ENCODE measurements at places on chromosomes 12 and 14.
A peak's percentile ranks its signal among the peaks of the same experiment; 100 is the strongest.

GRCh38 chr14:99284254-99285004 lies 12.4 kb upstream of the BCL11B start:
- DNase-seq, result no peak

DNA sequence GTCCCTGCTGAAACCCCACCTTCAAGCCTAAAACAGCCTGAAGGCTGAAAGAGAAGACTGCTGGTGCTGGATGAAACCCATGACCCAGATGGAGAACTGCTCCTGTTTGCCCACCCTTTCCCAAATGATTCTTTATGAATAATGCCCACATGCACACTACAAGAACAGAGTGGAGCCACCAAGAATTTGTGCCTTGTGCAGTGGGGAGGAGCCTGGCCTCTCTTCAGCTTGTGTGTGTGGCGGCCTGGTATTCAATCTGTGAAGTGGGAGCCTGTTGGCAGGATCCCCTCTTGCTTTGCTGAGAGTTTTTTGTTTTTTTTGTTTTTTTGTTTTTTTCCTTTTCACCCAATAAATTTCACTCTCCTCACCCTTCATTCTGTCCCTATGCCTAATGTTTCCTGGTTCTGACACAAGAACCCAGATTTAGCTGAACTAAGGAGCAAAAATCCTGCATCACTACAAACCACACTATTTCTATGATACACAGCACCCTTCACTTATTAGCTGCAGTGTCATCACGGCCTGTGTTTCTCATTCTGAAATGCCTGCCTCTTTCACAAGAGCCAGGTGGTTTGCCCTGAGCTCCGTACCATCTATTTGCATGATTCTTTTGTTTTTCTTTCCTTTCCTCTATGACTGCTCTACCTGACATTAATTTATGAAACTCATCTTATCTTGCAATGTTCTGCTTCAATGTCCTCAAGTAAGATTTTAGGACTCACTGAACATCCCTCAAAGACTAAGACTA lies 585.5 kb upstream of the ATXN7L3B start:
- no peak for DNase-seq

DNA sequence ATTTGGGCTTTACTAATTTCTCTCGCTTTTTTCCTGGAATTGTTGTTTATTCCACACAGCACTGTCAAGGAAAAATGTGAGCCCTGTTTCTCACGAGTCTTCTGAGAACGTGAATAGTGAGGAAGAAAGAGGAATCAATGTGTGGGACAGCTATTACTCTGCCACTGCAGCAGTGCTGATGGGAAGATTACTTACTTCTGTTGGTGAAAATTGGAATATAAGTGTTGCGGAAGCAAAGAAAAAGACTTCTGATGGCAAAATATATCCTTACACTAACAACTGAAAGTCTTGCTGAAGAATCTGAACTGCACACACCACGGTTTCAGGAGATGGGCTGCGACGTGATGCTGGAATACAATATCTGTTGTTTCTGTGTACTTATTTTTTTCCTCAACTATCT lies 884.2 kb downstream of the AACS start:
- no peak for DNase-seq

DNA sequence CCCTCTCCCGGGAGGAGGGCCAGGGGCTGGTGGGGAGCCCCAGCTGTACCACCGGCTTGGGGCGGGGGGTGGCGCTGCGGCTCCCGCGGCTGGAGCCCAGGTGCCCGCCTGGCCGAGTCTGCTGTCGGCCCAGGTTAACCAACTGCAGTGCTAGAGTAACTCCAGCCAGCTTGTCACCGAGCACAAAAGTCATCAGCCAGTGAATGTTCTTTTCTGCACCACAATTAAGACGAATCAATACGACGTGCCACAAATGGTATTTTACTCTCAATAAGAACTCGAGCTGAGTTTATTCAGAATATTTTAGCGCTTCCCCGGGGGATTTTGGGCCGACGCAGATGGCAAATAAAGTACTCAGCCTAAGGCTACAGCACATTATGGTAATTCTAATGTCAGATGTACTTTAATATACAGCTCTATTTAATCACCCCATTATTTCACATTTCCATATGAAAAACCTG lies 83.2 kb downstream of the BCL11B start:
- no peak for DNase-seq

DNA sequence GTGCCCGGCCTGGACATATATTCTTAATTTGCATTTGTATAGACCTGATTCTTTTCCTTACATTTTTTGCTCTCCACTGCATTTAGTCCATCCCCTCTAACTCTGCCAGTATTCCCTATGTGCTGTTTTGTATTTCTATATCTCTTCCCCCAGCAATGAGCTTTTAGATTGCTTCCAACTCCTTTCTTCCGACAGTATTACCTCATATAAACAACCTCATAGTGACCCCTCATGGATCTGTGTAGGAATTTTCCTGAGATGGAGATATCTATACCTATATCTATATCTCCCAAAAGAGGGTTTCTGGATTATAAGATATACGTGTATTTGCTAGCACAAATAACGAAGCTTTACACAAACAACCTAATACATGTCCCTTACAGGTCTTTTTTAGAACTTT lies 161.9 kb downstream of the CRADD start:
- DNase-seq, result no peak

DNA sequence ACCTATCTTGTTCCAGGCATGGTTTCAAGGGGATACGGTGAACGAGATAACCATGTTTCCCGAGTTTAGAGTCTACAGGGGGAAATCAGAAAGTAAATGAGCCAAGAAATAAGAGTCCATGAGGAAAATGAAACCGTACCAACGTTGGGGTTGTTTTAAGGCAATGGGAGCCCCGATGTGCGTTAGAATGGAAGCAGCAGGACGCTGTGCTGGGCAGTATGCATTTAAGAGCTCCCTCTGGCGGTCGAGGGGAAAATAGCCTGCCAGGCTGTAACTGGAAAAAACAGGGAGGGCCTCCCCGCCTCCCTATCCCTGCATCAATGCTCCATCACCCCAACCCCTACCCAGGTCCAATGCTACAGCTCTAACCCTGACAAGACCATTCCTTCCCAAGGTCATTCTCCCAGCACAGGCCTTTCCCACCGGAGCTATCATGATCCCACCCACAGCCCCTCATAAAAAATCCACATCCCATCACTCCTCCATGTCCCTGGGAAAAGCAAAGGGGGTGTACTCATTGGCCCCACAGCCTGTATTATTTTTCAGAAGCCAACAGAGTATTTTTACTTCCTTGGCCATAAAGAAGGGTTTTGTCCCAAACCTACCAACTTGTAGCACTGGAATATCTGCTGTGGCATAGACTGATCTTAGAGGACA lies 226.3 kb upstream of the NOS1 start:
- DNase-seq, result peak; percentile 37

GRCh38 chr12:124906606-124907261 lies 7.7 kb downstream of the UBC start:
- peak; percentile 95 for DNase-seq

DNA sequence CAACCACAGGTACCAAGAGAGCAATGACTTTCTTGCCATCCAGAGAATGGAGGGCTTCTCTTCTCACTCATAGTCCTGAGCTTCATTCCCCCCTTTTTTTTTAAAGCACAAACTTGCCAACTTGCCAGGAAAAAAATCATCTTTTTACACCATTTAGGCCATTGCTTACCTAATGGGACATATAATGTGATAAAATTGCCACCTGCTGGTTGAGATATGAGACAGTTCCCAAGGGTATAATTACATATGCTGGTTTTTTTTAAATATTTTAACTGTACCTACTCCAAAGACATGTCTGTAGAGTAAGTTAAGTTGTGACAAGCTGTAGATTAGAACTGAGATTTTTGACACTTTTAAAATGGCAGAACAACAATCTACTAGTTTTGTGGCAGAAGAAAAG lies 519.1 kb upstream of the SEL1L start:
- no peak for DNase-seq

- DNase-seq, result no peak
Measured at GRCh38 chr14:73754911-73755360, 40.8 kb upstream of the PNMA1 start.

GRCh38 chr14:59022144-59022543 lies 166.3 kb upstream of the DAAM1 start:
- DNase-seq, result no peak

DNA sequence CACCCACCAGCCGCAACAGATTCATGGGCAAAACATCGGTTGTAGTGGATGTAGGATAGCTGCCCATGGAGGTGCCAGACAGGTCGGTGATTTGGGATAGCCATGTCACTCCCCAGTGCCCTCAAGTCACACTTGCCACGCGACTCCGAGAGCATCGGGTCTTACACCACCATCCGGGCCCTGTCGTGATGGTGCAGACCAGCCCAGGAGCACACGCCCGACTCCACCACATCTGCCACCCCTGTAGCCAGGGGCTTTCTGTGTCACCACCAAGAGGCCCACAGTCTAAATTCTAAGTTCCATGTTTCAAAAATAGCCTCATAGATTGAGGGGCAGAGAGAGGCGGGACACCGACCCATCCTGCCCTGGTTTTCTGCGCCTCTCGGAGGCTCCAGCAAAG lies 18.0 kb downstream of the FOXN4 start:
- no peak for DNase-seq

DNA sequence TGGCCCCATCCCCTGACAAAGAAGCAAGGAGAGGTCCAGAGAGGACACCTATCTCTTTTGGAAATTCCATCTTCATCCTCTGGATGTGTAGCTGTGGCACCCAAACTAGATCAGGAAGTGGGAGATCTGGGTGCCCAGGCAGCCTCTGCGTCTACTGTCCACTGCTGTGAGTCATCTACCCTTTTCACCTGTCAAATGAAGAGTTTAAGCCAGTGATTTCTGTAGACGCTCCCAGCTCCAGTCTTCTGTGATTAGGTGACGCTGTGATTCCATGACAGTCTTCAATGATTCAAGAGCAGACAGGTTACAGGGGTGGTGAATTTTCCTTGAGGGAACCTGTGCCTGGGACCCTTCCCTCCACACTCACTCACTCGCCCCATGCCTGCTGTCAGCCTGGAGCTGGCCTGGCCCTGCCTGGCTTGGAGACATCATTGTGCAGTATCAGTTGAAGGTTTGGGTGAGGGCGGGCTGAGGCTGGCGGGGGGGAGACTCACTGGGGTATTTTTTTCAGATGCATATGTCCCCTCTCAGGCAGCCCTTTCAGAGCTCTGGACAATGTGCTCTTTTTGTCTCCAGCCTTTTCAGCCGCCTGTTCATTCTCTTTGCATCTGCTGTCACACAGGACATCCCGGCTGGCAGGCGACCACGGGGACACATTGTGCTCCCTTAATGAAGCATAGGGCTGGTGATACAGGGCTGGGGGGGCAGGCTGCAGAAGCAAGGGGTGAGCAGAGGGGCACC lies 56.8 kb upstream of the PARP11 start:
- DNase-seq, result no peak

DNA sequence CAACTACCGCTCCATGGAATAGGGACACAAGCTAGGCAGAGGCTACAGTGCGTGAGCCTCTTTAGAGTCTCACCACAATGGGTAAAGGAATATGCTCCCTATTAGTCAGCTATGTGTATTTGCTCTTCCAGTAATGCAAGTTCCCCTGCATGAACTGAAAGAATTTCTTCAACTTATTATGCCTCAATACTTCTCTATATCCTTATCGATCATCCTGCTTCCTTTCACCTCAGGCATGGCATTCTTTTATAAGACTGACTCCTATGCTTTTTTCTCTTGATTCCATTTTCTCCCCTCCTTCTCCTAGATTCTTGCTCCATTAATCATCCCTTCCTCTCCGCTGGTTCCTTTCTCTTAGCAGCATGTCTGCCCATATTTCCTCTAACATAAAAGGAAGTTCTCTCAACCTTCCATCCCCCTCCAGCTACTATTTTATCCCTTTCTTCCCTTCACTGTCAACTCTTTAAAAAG lies 94.5 kb upstream of the CPM start:
- no peak for DNase-seq

DNA sequence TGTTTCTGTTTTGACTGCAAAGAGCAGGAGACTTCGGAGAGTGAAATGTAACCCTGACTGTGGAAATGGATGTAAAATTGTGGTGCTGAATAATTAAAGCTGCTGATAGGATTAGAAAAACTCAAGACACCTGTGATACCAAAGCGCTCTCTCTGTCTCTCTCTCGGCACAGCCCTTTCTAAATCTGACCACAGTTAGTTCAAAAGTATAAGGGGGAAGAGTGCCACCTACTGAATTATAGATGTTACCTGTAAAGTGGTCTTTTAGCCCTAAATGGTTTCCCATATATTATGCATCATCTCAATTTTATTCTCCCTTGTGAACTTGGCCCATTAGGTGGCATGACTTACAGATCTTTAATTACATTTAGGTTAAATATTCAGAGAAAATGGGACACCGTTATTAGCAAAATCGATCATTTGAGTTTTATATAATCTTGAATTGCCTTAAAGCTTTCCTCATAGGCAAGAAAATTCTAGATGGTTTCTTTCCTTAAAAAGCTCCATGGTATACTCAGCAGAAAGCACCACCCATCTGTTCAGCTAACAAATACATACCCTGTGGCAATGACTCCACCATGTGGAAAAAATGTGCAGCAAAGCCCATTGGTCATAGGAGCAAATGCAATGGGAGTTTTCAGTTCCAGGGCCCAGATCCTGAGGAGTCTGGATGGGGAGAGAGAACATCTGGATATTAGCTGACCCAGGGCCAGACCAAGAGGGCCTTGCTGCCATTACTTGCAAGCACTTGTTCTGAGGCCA lies 18.1 kb downstream of the RFC5 start:
- peak; percentile 29 for DNase-seq

GRCh38 chr12:98232753-98233390 lies 282.5 kb upstream of the TMPO start:
- DNase-seq, result no peak

- no peak for DNase-seq
Measured at GRCh38 chr12:51415931-51416330, 8.7 kb upstream of the SLC4A8 start.

- no peak for DNase-seq
Measured at GRCh38 chr14:102079700-102079979, 7.2 kb downstream of the HSP90AA1 start.

DNA sequence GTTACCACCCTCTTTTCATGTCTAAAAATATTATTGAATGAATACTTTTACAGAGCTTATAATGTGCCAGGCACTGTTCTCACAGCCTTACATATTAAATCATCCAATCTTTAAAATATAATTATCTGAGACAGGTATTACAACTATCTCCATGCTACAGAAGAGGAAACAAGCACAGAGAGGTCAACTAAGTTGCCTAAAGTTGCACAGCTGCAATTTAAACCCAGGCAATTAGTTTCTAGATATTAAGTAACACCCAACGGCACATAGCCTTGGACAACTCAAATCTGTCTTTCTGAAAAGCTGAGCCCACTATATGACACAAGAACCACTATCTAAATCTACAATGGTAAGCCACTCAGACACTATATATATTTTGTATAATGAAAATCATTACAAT lies 92.6 kb downstream of the SLC2A13 start:
- DNase-seq, result no peak

- DNase-seq, result no peak
Measured at GRCh38 chr14:37145395-37145794, 27.0 kb downstream of the SLC25A21 start.

DNA sequence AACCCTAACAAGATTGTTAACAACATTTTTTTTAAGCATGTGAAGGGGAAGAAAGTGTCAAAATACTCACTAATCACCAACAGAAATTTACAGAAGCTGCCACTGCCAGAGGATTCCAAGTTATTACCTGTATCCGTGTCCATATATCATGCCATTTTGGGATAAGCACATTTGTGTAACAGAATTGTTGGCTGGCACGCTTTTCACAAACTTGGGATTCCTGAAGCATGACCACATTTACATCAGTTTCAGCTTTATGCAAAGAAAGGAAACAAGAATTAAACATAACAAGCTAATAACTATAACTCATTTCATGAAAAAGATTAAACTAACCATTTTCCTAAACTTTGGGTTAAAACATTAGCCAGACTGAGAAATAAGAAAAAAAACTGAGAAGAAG lies 5.9 kb downstream of the NEMP1 start:
- no peak for DNase-seq

Data from SK-N-DZ (cell line).